ENCODE measurements at places on chromosomes 11 and 22.

DNA sequence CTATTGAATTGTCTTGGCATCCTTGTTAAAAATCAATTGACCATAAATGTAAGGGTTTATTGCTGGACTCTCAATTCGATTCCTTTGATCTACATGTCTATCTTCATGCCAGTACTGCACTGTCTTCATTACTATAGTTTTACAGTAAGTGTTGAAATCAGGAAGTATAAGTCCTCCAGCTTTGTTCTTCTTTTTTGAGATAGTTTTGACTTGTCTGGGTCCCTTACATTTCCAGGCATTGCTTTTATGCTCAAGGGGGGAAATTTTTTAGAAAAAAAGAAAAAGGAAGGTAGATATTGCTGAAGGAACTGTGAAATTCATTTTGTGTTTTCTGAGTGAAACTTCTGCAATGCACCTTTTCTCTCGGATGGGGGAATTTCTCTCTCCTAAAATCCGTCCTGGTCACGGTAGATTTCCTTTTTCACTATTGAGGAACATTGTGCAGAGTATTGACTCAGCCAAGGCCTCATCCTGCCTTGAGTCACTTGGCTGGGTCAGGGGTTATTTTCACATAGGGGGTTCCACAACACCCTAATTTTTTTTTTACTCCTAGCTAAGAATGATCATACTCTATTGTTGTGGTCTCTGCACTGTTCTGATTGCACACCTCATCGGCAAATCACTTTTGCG, 2.8 kb upstream of the ACER3 start:
- DNase-seq = no peak

DNA sequence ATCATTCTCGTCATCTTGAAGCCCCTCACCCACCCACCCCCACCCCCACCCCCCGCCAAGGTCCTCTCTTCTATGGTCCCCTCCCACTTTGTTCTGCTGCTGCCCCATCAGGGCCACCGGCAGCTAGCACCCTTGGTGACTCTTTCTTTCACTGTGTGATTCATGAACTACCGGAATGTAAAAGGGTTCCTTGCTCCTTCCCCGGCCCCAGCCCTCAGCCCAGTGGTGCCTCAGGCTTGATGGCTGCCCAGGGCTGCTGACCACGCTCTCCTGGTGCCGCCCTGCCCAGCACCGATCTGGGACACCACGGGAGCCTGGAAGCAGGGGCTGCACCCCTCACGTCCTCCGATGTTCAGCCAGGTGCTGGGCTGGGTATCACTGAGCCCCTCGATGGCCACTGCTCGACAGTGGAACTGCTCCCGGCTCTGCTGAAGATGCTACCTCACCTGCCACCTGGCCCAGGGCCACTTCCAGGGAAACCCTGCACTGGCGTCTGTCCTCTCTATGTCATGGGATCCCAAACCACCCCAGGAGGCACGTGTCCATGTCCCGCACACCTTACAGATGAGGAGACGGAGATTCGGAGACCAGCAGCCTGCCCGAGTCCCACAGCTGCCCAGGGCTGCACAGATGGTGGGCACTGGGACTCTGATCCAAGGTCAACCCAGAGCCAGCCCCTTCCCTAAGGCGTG, 39.7 kb downstream of the IGLL5 start:
- no peak for DNase-seq

GRCh38 chr11:119460582-119460981, 37.6 kb upstream of the THY1 start:
- no peak for DNase-seq

DNA sequence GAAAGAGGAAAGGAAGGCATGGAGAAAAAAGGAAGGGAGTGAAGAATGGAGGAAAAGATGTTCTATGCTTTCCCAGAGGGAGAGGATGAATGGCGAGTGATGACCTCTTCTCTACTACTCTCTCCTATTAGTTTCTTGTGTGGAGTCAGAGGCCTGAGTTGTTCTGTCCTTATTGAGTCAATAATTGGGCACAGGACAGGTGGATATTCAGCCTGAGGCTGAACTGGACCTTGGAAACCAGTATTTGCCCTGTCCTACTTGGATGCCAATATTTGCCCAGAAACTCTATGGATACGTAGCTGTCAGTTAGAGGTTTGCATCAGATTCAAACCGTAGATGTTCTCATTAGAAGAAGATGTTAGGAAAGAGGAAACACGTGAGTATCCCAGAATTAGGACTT, 17.6 kb upstream of the SWAP70 start:
- no peak for DNase-seq

GRCh38 chr11:64023712-64024710, 11.7 kb upstream of the FLRT1 start:
- DNase-seq = no peak

DNA sequence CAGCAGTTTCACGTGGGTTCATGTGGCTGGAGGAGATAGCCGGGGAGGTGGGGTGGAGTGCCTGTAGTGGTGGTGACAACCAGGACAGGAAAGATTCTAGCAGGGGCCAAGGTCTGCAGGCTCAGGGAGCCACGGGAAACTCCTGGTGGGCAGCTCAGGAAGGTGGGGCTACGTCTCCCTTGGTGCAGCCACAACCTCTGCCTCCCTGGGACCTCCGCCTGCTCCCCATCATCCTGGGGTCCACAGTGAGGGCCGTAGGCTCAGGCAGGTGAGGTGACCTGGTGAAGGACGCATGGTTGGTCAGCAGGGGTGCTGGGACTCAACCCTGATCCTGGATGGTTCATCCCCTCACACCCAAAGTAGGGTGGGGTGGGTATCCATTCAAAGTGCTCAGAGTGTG, 524.1 kb downstream of the TBC1D22A start:
- DNase-seq = no peak

DNA sequence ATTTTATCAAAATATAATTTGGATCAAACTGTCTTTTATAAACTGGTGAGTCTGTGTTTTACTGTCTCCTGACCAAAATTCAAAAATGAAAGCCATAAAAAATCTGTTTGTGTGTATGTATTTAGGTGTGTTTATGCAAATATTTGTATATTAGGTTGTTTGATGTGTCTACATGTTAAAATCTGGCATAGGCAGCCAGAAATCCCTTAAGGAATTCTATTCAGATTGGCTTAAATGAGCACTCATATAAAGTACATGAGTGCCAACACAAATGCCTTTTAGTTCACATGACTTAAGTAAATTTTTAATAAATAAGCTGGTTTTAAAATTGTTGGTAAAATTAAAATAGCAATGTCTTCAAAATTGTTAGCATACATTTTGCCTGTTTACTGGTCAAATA, 133.3 kb upstream of the GUCY1A2 start:
- DNase-seq = no peak

DNA sequence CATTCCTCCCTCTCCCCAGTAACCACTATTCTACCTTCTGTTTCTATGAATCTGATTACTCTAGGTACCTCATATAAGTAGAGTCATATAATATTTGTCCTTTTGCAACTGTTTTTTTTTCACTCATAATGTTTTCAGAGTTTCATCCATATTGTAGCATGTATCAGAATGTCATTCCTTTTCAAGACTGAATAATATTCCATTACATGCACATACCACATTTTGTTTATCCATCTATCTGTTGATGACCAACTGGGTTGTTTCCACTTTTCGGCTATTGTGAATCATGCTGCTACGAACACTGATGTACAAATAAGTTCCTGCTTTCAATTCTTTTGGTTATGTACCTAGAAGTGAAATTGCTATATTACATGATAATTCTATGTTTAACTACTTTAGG, 40.7 kb downstream of the MRE11 start:
- no peak for DNase-seq

DNA sequence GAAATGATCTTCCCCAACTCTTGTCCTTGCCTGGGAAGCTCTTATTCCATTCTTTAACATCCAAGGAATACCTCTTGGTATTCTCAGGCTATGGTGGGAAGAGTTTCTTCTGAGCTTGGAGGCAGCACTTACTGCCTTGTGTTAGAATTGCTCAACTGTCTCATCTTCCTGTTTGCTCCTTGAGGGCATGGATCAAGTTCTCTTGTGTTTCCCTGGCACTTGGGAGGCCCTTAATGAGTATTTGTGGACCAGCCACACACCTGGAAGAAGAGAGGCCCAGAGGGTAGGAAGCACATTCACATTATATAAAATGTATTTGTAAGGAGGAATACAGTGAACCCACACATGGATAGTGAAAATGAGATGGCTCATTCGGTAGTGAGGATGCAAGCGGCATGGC, 3.4 kb upstream of the SORL1-AS1 start:
- no peak for DNase-seq

DNA sequence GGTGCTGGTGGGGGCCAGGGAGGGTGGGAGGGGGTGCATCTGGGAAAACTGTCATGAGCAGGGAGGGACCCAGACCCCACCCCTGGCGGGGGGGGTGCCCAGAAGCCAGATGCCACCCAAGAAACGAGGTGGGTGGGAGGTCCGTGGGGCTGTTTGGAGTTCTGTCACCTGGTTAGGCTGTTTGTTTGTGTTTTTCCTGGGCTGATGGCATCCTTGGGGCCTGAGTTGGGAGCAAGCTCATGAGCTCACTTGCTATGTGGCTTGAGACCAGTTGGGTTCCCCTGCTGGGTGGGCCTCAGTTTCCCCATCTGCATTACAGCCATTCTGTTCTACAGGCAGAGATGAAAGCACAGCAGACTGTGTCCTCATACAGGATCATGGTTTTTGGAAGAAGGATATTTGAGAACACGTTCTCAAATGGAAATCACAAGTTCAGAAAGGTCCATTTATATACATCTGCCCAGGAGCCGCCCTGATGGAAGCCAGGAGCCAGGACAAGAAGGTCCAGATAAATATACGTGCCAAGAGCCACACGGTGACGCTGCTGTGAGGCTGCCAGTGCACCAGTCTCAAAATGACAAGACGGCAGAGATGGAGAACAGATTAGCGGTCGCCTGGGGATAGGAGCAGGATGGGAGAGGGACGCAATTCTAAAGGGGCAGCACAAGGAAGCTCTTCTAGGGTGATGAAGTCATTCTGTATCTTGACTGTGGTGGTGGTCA, 312.9 kb downstream of the MN1 start:
- no peak for DNase-seq

DNA sequence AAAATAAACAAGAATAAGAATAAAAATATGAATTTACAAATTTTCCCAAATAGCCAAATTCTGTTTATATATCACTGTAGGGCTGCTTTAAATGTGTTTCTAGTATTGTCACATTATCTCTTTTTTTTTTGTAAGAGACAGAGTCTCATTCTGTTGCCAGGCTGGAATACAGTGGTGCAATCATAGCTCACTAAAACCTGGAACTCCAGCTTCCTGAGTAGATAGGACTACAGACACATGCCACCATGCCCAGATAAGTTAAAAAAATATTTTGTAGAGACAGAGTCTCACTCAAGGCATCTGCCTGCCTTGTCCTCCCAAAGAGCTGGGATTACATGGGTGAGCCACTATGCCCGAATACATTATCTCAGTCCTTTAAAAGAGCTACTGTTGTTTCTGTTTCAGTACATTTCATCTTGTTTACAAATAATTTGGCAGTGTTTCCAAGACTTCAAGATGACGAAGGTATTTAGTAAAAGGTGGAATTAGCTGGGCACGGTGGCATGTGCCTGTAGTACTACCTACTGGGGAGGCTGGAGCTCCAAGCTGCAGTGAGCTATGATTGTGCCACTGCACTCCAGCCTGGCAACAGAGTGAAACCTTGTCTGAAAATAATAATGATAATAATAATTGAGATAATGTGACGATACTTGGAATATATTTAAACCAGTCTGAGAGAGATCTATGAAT, 6.0 kb downstream of the FOLH1 start:
- no peak for DNase-seq

DNA sequence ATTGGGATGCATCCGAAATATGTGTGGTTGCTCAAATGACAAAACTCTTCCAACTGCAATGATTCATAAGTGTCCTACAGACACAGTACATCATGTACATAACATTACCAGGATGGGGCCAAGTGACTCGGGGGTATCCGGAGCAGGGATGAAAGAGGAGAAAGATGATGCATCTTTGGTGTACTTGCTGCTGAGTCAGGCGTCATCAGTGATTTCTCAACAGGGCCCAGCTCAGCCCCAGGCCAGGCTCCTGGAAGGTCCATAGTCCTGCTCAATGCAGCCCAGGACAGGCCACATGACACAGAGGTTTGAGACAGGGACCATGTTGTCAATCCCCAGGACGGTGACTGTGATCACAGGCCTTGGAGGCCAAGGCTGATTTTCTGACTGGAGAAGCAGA, 59.3 kb downstream of the GGTLC2 start:
- DNase-seq = no peak

DNA sequence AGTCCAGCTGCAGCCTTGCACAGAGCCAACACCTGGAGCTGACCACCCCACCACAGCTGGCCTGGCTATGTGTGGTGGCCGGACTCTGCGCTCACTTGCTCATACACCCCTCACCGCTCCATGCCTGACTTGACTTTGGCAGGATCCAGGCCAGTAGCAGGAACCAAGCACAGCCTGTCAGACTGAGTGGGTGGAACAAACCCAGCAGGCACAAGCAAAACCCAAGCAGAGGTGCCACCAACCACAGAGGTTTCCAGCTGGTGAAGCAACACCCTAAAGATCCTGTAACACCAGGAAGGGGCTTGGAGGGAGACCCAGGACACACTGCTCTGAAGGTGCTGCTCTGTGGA, 44.9 kb upstream of the WNT11 start:
- DNase-seq = no peak

DNA sequence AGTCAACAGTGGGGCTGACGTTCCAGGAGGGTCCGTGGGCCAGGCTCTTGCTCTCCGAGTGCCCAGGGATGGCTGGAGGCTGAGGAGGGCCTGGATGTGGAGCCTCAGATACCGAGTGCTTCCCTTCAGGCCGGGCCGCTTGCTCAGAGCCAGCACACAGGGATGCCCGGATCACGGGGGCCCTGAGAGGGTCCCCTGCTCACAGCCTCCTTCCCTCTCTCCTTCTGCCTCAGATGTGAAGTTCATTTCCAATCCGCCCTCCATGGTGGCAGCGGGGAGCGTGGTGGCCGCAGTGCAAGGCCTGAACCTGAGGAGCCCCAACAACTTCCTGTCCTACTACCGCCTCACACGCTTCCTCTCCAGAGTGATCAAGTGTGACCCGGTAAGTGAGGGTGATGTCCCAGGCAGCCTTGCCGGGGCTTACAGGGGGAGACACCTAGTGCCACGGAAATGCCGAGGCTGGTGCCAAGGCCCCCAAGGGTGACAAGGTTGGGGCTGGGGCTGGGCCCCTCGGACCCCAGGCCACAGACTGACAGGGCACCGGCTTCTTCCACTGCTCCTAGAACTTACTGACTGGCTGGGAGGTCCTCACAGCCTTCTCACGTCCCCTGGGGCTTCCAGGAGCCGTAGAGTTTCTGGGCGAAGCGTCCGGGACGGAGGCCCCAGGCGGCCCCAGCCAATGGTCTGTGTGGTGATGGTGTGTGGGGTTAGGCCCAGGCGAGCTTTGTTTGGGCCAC, 7.0 kb downstream of the CCND1 start:
- DNase-seq = no peak

DNA sequence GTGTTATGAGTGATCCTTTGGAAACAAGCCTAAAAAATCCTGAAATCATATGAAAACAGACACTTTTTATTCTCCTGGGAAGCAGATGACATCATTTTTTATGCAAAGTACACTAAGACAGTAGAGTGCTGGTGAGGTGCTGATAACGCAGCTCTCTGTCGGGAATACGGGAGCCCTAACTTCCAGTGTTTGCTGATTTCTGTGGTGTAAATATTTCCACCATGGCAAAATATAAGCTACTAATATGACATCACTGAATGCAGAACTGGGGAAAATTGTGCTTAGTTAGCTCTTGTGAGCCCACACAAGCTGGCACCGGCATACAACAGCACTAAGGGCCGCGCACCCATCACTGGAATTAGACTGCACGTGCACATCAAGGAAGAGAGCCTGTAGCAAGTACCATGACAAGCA, 82.6 kb downstream of the FAM76B start:
- DNase-seq = no peak

Measured in NCI-H187 treated with DMSO at 0.1 percent for 48 hours (cell line).